T-cell (primary cell): ENCODE measurements at places on chromosomes 11 and 22. TPM values are rescaled to one million over a fixed set of nuclear protein-coding genes. Genes with fewer than 3 reads are reported as not detected.

- DNase-seq, result no peak
Measured at GRCh38 chr11:62479631-62480201, 60.9 kb downstream of the SCGB1A1 start.

DNA sequence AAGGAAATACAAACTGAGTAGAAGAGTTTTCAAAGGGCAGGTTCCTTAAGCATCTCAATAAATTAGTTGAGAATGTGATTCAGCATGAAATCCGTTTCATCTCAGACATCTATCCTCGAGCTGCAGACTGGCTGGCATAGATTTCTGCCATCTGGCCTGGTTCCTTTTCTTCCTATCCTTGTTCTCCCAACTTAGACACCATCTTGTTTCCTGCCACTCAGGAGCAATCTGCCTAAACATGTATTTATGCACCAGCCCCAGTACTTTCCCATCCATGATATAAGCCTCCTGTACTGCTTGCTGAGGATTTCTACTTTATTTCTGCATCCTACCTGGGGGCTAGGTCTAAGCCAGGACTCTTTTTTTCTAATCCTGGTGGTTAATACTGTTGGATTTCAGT, 359.1 kb upstream of the C11orf87 start:
- no peak for DNase-seq

DNA sequence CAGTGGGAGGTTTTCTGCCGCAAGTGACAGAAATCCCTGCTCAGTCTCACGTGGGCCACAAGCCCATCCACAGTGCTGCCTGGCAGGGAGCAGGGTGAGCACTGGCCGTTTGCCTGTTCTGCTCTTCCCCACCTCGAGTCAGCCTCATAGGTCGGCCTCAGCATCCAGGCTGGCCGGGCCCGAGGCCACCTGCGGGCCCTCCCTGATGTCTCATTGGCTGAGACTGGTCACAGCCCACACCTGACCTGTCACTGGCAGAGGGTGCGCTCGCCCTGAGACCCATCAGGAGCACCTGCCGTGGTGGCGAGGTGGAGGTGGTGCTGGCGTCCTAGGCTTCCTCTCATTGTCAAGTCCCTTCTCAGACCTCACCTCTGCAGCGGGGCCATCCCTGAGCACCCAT, 72.1 kb downstream of the ELFN2 start:
- no peak for DNase-seq

- DNase-seq, result no peak
Measured at GRCh38 chr11:5046754-5047330, 516 bp downstream of the OR52J3 start.

- no peak for DNase-seq
Measured at GRCh38 chr22:48555606-48556005, 1272.1 kb downstream of the BRD1 start.

DNA sequence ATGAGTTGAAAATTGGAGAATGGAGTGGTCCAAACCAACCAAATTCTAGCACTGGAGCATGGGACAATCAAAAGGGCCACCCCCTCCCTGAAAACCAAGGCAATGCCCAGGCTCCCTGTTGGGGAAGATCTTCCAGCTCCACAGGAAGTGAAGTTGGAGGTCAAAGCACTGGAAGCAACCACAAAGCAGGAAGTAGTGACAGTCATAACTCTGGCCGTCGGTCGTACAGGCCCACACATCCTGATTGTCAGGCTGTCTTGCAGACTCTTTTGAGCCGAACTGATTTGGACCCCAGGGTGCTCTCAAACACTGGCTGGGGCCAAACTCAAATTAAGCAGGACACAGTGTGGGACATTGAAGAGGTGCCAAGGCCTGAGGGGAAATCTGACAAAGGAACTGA, 80.5 kb upstream of the ADSL start:
- no peak for DNase-seq

Gene TSKU
- 0.32 TPM for total RNA-seq

Gene GGT5
- not detected for total RNA-seq

Gene NXPE4
- not detected for total RNA-seq
